ENCODE measurements at places on chromosomes 16 and 17. TPM values are rescaled to one million over a fixed set of nuclear protein-coding genes. Genes with fewer than 3 reads are reported as not detected.
A peak's percentile ranks its signal among the peaks of the same experiment; 100 is the strongest.

CTNS gene
- total RNA-seq = 8.7 TPM

DNA sequence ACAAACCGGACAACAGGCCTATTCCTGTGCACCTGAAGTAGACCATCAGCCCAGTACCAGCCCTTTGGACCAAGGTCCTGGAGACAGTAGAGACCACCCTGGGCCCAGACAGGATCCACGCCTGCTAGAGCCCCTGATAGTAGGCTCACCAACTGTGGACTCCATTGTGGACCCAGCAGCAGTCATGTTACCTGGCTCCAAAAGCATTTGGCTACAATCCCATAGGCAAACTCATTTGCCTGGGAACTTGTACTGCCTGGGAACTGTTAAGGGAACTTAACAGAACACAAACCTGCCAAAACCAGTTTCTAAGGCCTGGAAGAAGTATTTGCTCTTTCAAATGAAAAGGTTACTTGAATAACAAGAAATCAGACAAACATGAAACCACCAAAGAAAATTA lies 10.0 kb upstream of the ACSM1 start:
- no peaks in the 10 kb centered on the region for H3K36me3 ChIP-seq
- DNase-seq = no peak
- H3K4me3 ChIP-seq = no peak overlapping the region

GRCh38 chr17:6677158-6677831 lies 25.7 kb downstream of the C17orf100 start:
- no peaks in the 10 kb centered on the region for H3K4me1 ChIP-seq
- DNase-seq = no peak
- no peak overlapping the region for H3K27ac ChIP-seq
- H3K36me3 ChIP-seq = no peaks in the 10 kb centered on the region
- peaks cover 24% of the 10 kb centered on the region for H3K27me3 ChIP-seq

MRPL12 gene
- 105 TPM for total RNA-seq

GRCh38 chr17:15971098-15971678 lies 26.3 kb downstream of the ADORA2B start:
- H3K4me1 ChIP-seq = peaks cover 11% of the 10 kb centered on the region
- no peaks in the 10 kb centered on the region for H3K36me3 ChIP-seq
- no peak for DNase-seq
- no peaks in the 10 kb centered on the region for H3K27me3 ChIP-seq

- peaks cover 7% of the 10 kb centered on the region for H3K36me3 ChIP-seq
- H3K4me1 ChIP-seq = peaks cover 72% of the 10 kb centered on the region
- peak within 1 kb of the TSS; percentile 80 for H3K27ac ChIP-seq
- no peaks in the 10 kb centered on the region for H3K27me3 ChIP-seq
- H3K4me3 ChIP-seq = peak within 1 kb of the TSS; percentile 80
Measured at GRCh38 chr17:29622337-29623282, at the start of gene CORO6. TSS of gene CORO6 (minus strand) at chr17:29622912. CDS start at chr17:29621421, 1,491 bp downstream.

DNA sequence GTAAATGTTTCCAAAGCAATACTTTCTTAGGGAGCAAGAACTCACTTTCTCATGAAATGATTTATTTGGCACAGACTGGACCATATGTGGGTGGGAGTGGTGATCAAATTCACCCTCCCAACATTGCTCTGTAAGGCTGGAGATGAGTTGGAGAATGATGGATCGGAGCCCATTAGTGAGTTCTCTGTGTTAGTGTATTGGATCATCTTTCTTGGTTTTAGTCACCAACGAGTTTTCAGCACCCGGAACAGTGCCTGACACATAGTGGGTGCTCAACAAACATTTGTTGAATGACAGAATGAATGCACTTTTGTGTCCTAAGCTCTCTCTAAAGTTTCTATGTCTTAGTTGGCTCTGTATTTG lies 104.5 kb upstream of the FAM20A start:
- DNase-seq = no peak
- H3K27me3 ChIP-seq = no peaks in the 10 kb centered on the region
- H3K4me3 ChIP-seq = no peak overlapping the region
- no peaks in the 10 kb centered on the region for H3K36me3 ChIP-seq

- H3K4me3 ChIP-seq = no peak overlapping the region
- H3K27ac ChIP-seq = no peak overlapping the region
- no peaks in the 10 kb centered on the region for H3K4me1 ChIP-seq
- no peaks in the 10 kb centered on the region for H3K36me3 ChIP-seq
- H3K27me3 ChIP-seq = no peaks in the 10 kb centered on the region
Measured at GRCh38 chr17:30316736-30317135, 17.1 kb downstream of the TMIGD1 start.

DNA sequence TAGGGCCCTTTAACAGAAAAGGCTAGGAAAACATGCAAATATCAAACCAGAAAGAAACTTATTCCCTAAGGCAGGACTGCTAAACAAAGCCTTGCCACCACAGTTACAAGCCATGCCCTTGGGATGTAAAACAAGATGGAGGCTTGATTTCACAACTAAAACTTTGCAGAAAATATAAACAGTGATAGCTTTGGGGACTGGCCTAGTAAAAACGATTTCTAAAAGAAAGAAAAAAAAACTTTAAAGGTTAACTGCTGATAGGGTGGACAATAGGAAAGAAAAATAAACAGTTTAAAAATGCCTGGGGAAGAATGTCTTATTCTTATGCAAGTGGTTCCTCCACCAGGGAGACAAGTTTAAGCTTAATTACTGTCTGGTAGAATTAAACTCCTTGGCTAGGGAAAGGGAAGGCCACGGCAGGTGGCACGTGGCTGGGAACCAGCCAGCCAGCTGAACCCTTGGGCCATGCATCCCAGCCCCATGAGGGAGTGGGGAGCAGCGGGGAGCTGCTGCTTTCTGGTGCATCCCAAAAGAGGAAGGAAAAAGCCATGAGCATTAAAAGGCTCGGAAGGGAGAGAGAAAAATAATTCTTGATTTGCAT lies 10.7 kb upstream of the TMC5 start:
- no peaks in the 10 kb centered on the region for H3K36me3 ChIP-seq
- no peak overlapping the region for H3K27ac ChIP-seq
- H3K4me3 ChIP-seq = no peak overlapping the region
- H3K27me3 ChIP-seq = peaks cover 5% of the 10 kb centered on the region
- DNase-seq = no peak

DNA sequence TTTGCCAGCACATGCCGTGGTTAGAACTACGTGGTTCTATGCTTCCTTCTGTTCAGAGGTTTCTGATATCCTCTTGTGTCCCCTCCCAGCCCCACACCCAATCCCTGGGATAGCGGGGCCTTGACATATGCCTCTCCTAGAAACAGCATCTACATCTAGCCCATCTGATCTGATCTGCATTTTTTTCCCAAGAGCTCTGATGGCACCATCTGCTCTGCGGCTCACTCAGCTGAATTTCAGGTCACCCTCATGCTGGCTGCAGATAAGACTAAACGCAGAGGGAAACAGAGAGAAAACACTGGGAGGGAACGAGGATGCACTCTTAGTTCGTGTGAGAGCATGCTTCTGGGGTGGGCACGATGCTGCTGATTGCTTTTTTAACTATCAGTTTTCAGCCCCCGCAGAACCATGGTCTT lies 10.7 kb downstream of the WIPI1 start:
- peaks cover 39% of the 10 kb centered on the region for H3K36me3 ChIP-seq
- H3K27me3 ChIP-seq = no peaks in the 10 kb centered on the region
- peak overlapping the region; percentile 50 for H3K27ac ChIP-seq
- DNase-seq = no peak
- no peak overlapping the region for H3K4me3 ChIP-seq

DNA sequence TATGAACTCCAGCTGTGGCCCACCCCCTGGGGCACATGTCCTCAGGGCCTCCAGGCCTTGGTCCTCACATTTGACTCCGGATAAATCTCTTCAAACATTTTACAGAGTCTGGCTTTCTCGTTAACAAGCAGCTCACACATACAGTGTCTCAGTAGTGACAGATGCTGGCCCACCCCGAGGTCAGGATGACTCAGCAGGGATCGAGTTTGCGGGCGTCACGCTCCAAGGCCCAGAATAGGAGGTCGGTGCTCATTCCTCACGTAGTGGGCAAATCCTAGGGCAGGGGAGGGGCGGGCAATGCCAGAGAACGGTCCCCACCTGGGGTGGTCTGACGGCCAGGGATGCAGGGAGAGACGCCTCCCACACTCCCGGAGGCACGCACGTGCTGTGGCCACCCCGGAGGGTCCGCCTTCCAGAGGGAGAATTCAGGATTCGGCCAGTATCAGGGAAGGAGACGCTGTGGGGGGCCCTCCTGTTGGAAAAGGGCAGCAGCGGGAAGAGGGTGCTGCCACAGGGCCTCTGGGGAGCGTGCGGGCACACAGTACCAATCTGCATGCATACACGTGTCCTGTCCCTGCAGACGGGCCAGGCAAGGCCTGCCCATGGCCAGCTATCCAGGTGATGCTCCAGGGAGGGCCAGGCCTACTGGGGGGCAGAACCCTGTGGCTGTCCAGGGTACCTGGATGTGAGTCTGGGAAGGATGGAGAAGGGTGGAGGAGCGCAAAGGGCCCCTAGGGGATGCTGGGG lies 8.6 kb downstream of the SLC7A5 start:
- peak overlapping the region; percentile 7 for H3K27ac ChIP-seq
- no peaks in the 10 kb centered on the region for H3K27me3 ChIP-seq
- no peak overlapping the region for H3K4me3 ChIP-seq
- no peaks in the 10 kb centered on the region for H3K36me3 ChIP-seq
- DNase-seq = no peak
- peaks cover 40% of the 10 kb centered on the region for H3K4me1 ChIP-seq

DNA sequence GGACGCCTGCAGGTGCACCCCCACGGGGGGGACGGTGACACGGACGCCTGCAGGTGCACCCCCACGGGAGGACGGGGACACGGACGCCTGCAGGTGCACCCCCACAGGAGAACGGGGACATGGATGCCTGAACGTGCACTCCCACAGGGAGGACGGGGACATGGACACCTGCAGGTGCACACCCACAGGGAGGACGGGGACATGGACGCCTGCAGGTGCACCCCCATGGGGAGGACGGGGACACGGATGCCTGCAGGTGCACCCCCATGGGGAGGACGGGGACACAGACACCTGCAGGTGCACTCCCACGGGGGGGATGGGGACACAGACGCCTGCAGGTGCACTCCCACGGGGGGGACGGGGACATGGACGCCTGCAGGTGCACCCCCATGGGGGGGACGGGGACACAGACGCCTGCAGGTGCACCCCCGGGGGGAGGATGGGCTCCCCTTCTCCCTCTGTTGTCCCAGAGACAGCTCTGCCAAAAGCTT lies 114.5 kb upstream of the METRNL start:
- no peaks in the 10 kb centered on the region for H3K27me3 ChIP-seq
- H3K27ac ChIP-seq = no peak overlapping the region
- no peaks in the 10 kb centered on the region for H3K36me3 ChIP-seq
- no peak for DNase-seq
- no peak overlapping the region for H3K4me3 ChIP-seq

GRCh38 chr17:5705876-5706576 lies 121.7 kb upstream of the NLRP1 start:
- no peak overlapping the region for H3K4me3 ChIP-seq
- no peaks in the 10 kb centered on the region for H3K36me3 ChIP-seq
- no peaks in the 10 kb centered on the region for H3K4me1 ChIP-seq
- no peak for DNase-seq

- peaks cover 68% of the 10 kb centered on the region for H3K4me1 ChIP-seq
- DNase-seq = peak; percentile 89
- H3K27ac ChIP-seq = peak overlapping the region; percentile 65
Measured at GRCh38 chr17:14302431-14303099, 1.7 kb downstream of the HS3ST3B1 start.

DNA sequence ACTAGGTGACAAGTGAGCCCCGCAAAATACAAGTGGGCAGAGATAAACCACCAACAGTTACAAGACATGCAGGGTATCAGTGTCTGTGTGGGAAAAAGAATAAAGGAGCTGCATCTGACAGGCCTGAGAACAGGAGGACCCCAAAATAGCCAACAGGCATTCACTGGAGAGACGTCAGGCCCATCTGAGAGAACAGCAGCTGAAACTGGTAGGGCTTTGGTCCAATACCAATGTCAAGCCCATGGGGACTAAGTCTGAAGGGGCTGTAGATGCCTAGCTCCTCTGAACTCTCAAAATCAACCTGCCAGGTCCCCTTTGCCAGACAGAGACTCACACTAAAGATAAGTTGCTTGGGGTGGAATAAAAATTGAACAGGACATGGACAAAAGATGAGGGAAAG lies 30.5 kb upstream of the TANC2 start:
- no peak overlapping the region for H3K4me3 ChIP-seq
- H3K27me3 ChIP-seq = peaks cover 18% of the 10 kb centered on the region
- no peak for DNase-seq
- H3K36me3 ChIP-seq = no peaks in the 10 kb centered on the region
- no peak overlapping the region for H3K27ac ChIP-seq

DNA sequence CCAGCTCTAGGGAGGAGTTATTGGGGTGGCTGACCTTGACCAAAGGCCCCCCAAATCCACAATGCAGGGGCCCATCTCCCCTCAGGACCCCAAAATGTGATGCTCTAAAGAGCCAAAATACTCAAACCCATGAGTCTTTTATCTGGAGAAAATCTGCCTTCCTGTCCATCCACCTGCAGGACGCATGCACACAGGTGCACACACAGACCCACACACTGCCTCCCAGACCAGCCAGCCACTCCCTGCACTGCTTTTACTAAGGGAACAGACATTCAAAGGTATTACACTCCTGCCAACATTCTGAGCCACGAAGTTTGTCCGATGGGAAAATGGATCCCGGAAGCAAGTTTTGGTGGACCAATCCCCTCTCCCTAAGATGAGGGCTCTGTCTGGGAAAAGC lies 76.1 kb upstream of the CDH5 start:
- no peaks in the 10 kb centered on the region for H3K27me3 ChIP-seq
- H3K4me1 ChIP-seq = no peaks in the 10 kb centered on the region
- H3K27ac ChIP-seq = no peak overlapping the region
- no peak for DNase-seq

DNA sequence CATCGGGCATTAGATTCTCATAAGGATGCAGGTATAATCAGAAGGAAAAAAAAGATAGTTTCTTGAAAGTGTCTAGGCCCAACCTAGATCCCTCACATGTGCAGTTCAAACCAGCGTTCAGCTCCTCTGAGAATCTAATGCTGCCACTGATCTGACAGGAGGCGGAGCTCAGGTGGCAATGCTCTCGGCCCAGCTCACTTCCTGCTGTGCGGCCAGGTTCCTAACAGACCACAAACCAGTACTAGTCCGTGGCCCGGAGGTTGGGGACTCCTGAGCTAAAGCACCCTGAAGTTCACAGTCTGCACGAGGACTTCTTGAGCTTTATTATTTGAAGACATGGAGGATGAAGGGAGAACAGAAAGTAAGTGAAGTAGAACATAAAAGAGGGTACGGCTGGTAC lies 16.8 kb downstream of the SMCR8 start:
- no peak for DNase-seq
- no peaks in the 10 kb centered on the region for H3K4me1 ChIP-seq
- no peak overlapping the region for H3K27ac ChIP-seq
- no peaks in the 10 kb centered on the region for H3K36me3 ChIP-seq
- H3K27me3 ChIP-seq = no peaks in the 10 kb centered on the region
- no peak overlapping the region for H3K4me3 ChIP-seq

- H3K27ac ChIP-seq = peak overlapping the region; percentile 41
- no peaks in the 10 kb centered on the region for H3K4me1 ChIP-seq
- H3K36me3 ChIP-seq = no peaks in the 10 kb centered on the region
Measured at GRCh38 chr16:82584553-82585152, 42.1 kb upstream of the CDH13 start.

GRCh38 chr16:88414521-88415380 lies 32.0 kb downstream of the ZNF469 start:
- no peak overlapping the region for H3K4me3 ChIP-seq
- H3K27ac ChIP-seq = no peak overlapping the region
- H3K27me3 ChIP-seq = peaks cover 12% of the 10 kb centered on the region
- H3K4me1 ChIP-seq = no peaks in the 10 kb centered on the region
- H3K36me3 ChIP-seq = no peaks in the 10 kb centered on the region

- no peak overlapping the region for H3K27ac ChIP-seq
- H3K4me1 ChIP-seq = no peaks in the 10 kb centered on the region
- no peaks in the 10 kb centered on the region for H3K27me3 ChIP-seq
- H3K4me3 ChIP-seq = no peak overlapping the region
Measured at GRCh38 chr17:12522743-12523183, 142.9 kb upstream of the MYOCD start.
